Endodermal cell (in vitro differentiated cells): ENCODE measurements at places on chromosomes 4 and X. TPM values are rescaled to one million over a fixed set of nuclear protein-coding genes. Genes with fewer than 3 reads are reported as not detected.

GRCh38 chr4:8589823-8590545 lies 2.6 kb upstream of the CPZ start:
- no peaks in the 10 kb centered on the region for H3K4me1 ChIP-seq
- no peak for DNase-seq
- peaks cover 6% of the 10 kb centered on the region for H3K36me3 ChIP-seq
- H3K27me3 ChIP-seq: peaks cover 6% of the 10 kb centered on the region

The HSPA4L gene
- total RNA-seq: 1.7 and 2.0 TPM in 2 replicates

The UGT2B17 gene
- not detected in 3 replicates for total RNA-seq

The FHIP1A gene
- total RNA-seq: 18.9 and 19.5 TPM in 2 replicates

DNA sequence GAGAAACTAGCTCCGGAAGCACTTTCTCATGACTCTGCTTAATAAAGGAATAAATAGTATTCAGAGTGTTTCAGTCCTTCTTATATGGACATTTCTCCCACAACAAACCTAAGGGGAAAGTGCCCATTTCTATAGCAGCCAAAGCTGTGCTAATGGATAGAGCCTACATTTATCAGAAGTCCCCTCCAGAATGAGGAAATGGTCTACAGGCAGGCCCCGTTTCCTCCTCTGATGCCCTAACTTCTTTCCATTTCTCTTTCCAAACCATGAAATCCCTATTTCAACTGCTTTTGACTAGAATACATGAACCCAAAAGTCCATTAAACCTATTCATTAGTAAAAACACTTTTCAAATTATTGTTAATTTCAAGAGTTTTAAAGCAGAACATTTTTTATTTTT lies 4.5 kb downstream of the ACSL1 start:
- H3K27me3 ChIP-seq: peaks cover 33% of the 10 kb centered on the region
- peaks cover 16% of the 10 kb centered on the region for H3K4me1 ChIP-seq
- H3K36me3 ChIP-seq: peaks cover 4% of the 10 kb centered on the region
- H3K4me3 ChIP-seq: peak overlapping the region; percentile 13

DNA sequence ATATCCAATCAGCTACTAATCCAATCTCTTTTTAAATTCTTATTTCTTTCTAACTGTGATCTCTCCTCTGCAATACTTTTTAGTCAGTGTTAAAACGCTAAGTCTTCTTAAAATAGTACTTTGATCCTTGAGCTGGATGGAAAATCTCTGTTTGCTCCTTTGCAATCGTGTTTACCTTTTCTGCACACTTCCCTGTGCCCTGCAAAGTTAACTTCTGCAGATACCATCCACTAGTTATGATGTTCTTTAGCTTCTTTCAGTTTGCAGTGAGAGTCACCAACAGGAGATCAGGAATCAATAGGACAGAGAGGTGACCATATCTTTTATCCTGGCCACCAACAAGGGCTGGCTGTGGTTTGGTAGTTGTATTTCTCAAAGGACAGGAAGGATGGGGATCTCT lies 391.5 kb downstream of the GASK1B start:
- no peak overlapping the region for H3K27ac ChIP-seq
- no peaks in the 10 kb centered on the region for H3K27me3 ChIP-seq
- no peak overlapping the region for H3K4me3 ChIP-seq

GRCh38 chrX:109393859-109394258 lies 88.0 kb downstream of the GUCY2F start:
- H3K36me3 ChIP-seq: no peaks in the 10 kb centered on the region
- no peak overlapping the region for H3K4me3 ChIP-seq
- H3K27ac ChIP-seq: no peak overlapping the region
- H3K27me3 ChIP-seq: no peaks in the 10 kb centered on the region

The DNASE1L1 gene
- total RNA-seq: 16.4 to 17.0 TPM (median 16.6 TPM) in 3 replicates

The HAND2 gene
- not detected in 2 replicates for total RNA-seq

DNA sequence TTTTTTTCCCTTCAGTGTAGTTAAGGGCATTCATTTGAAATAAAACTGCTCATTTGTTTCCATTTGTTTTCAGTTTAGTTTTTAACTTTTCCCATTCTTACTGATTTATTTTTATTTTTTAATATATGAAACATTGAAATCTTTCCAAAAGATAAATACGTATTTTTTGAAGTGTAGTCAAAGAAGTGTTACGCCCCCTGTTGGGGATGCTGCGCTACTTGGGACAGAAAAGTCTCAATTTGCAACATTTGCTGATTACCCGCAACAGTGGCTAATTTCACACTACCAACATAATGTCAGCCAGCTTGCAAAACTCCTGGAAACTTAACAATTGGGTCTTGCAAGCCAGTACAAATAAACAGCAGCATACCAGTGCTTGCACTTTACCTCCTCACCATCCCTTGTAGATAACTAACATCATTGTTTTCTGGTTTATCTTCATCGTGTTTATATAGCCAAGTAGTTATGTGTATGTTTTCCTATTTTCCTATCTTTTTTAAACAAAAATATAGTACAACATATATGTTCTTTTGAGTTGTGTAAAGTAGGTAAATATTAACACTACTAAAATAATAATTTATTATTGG lies 158.6 kb downstream of the STPG2 start:
- H3K4me1 ChIP-seq: no peaks in the 10 kb centered on the region
- no peak overlapping the region for H3K4me3 ChIP-seq
- H3K27me3 ChIP-seq: no peaks in the 10 kb centered on the region
- DNase-seq: peak; percentile 70
- no peaks in the 10 kb centered on the region for H3K36me3 ChIP-seq

The XG gene
- 0.34 to 1.1 TPM (median 0.35 TPM) in 3 replicates for total RNA-seq

The ANOS1 gene
- 7.1 to 14.3 TPM (median 7.6 TPM) in 3 replicates for total RNA-seq

The SEC24B gene
- total RNA-seq: 40.9 and 42.5 TPM in 2 replicates

- no peaks in the 10 kb centered on the region for H3K27me3 ChIP-seq
- H3K4me3 ChIP-seq: no peak overlapping the region
- no peaks in the 10 kb centered on the region for H3K4me1 ChIP-seq
- H3K27ac ChIP-seq: no peak overlapping the region
- H3K36me3 ChIP-seq: no peaks in the 10 kb centered on the region
- no peak for DNase-seq
Measured at GRCh38 chrX:51737091-51737490, 6.2 kb upstream of the GSPT2 start.

The NUDT10 gene
- 23.7 and 24.2 TPM in 2 replicates for total RNA-seq

DNA sequence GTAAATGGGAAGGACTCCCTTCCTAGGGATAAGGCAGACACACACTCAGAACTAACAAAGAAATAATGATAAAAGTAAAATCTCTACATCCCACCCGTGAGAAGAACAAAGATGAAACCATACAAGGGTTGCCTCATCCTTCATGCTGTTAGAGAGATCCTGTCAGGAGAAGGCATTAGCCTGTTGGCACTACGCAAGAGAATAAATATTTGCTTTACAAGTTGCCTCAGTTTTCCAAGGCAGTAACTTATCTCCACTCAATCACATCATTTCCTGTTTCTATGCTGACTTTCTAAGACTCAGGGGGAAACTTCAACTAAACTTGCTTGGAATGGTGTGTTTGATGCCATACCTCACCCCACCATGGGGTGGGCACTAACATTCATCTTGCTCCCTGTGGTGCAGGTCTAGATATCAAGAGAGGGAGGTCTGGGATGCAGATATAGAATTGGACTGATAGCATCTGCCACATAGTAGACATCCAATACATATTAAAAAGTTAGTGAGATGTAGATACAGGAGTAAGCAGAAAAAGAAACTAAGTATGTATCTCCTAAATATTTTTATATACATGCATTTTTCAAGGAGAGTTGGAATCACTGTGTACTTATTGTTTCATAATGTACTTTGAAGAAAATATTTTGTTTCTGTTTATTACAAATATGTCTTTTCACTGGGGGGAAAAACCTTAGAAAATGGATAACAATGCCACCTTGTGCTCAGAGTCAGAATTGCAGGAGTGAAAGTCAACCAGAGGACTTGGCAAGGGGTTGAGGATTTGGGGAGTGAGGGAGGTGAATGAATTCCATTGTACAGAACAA lies 57.2 kb upstream of the BEX4 start:
- H3K27ac ChIP-seq: no peak overlapping the region
- H3K4me1 ChIP-seq: no peaks in the 10 kb centered on the region
- DNase-seq: peak; percentile 62
- no peaks in the 10 kb centered on the region for H3K27me3 ChIP-seq

DNA sequence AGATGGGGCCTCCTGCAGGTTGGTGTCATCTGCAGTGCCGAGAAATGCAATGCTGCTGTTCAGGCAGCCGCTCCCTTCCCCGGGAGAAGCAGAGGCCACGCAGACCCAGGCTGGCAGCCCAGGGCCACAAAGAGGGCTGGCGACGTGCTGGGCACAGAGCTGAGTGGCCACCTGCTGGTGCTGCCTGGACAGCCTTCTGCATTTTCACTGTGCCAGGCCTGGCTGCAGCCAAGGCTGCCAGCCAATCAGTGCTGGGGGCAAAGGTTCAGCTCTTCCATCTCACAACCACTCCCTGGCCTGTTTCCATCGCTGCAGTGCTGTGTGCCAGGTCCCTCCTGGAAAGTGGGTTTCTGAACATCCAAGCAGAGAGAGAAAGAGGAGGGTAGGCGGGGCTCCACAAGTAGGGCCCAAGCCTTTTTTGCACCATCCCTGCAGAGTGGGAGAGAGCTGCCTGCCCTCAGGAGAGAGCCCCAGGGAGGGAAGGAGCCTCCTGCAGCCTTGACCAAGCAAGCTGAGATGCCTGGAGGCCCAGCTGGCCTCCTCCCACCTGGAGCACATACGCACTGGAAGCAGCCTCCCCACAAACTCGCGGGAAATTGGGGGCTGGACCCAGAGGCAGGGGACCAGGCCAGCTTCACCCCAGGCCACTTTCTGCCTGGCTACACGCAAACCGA lies 20.1 kb downstream of the ADRA2C start:
- DNase-seq: no peak
- H3K4me1 ChIP-seq: no peaks in the 10 kb centered on the region
- H3K36me3 ChIP-seq: no peaks in the 10 kb centered on the region
- H3K27ac ChIP-seq: no peak overlapping the region
- no peak overlapping the region for H3K4me3 ChIP-seq
- no peaks in the 10 kb centered on the region for H3K27me3 ChIP-seq

The HAUS3 gene
- 11.7 to 22.6 TPM (median 20.6 TPM) in 3 replicates for total RNA-seq

DNA sequence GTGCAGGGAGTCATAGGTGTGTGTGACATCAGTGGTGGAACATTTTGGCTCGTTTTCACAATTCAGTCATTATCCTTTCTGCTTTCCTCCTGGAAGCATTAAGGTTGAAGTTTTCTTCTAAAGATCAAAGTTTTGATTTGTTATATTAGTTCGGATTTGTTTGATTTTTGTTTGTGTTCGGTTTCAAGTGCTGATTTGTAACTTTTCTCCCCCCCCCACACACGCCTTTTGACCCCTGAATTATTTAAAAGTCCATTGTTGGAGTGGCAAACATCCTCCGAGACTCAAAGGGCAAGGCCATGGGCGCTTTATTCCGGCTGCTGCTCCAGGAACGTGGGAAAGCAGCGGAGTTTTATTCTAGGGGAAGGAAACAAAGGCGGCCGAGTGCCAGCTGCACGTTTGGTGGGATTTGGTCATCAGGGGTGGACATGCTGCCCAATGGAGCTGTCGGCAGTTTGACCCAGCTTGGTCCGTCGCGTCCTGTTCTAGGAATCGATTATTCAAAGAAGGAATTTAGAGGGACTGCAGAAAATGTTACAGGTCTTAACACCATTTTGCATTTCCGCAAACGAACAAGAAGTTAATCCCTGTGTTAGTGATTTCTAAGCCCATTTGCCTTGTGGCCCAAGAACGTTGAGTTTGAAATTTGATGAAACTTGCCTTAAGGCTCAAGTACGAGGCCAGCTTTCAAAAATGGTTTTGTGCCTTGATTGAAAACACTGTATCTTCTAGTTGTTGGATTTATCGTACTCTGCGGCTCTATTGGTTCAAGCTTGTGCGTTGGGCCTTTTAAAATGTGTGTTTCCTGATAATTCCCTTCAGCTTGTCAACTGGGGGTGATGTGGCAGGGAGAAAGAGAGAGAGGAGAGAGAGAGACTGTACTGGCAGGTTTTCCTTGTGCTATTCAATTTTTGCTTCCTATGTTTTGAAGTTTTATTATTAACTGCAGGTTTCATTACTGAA lies 565 bp upstream of the ZNF41 start:
- H3K36me3 ChIP-seq: no peaks in the 10 kb centered on the region
- H3K27me3 ChIP-seq: no peaks in the 10 kb centered on the region
- peak overlapping the region; percentile 90 for H3K4me3 ChIP-seq
- H3K27ac ChIP-seq: peak overlapping the region; percentile 75
- DNase-seq: peak; percentile 53

DNA sequence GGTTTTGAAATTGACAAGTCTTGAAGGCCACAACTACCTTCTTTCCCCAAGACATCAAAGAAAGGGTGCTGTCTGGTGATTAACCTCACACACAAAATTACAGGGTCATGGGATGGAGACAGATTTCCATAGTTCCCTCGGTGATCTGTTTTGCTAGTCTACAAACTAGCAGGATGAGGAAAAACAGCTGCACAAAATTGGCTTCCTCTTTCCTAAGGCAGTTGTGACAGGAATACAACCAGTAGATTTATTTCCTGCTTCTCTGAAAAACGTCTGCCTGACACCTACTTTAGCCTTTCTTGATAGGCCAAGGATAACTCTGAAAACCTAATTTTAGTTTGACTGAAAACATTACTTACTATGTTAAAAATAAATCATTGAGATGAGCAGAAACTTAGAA lies 39.6 kb downstream of the DKK2 start:
- no peak overlapping the region for H3K27ac ChIP-seq
- no peak for DNase-seq
- no peaks in the 10 kb centered on the region for H3K4me1 ChIP-seq
- H3K27me3 ChIP-seq: no peaks in the 10 kb centered on the region
- H3K36me3 ChIP-seq: no peaks in the 10 kb centered on the region

GRCh38 chr4:67546971-67547370 lies 1.7 kb upstream of the CENPC start:
- H3K27ac ChIP-seq: no peak overlapping the region
- H3K4me3 ChIP-seq: no peak overlapping the region
- no peaks in the 10 kb centered on the region for H3K27me3 ChIP-seq

- H3K4me1 ChIP-seq: no peaks in the 10 kb centered on the region
- no peak for DNase-seq
- no peak overlapping the region for H3K27ac ChIP-seq
- H3K4me3 ChIP-seq: no peak overlapping the region
- no peaks in the 10 kb centered on the region for H3K27me3 ChIP-seq
Measured at GRCh38 chrX:68077378-68077777, 355.9 kb downstream of the OPHN1 start.

The MAGEA11 gene
- total RNA-seq: not detected in 3 replicates

The TMEM175 gene
- total RNA-seq: 14.7 and 15.9 TPM in 2 replicates

The AREG gene
- not detected in 3 replicates for total RNA-seq

The ZNF185 gene
- 20.7 to 37.5 TPM (median 22.4 TPM) in 3 replicates for total RNA-seq

DNA sequence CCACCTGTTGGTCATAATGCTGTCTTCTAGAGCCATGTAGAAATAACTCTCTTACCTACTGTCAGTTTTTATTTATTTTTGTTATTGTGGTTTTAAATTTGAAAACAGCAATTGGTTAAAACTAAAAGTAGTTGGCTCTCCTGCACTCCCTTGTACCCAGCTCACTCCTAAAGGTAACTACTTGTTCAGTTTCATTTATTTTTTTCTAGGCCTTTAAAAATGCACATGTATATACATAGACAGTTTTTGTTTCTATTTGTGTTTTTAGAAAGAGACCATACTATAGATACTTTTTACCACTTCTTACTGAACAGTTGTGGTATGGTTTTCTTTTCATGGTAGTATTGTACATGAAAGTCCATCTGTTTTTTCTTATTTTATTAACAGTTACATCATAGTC lies 16.8 kb downstream of the SMAD1 start:
- H3K4me3 ChIP-seq: no peak overlapping the region
- H3K36me3 ChIP-seq: no peaks in the 10 kb centered on the region
- H3K4me1 ChIP-seq: no peaks in the 10 kb centered on the region
- no peak overlapping the region for H3K27ac ChIP-seq
- H3K27me3 ChIP-seq: no peaks in the 10 kb centered on the region
- DNase-seq: no peak

The NOX1 gene
- total RNA-seq: not detected in 2 replicates

GRCh38 chr4:183860119-183860518 lies 45.0 kb upstream of the STOX2 start:
- H3K36me3 ChIP-seq: no peaks in the 10 kb centered on the region
- H3K4me3 ChIP-seq: no peak overlapping the region
- H3K4me1 ChIP-seq: peaks cover 11% of the 10 kb centered on the region
- no peak for DNase-seq
- no peaks in the 10 kb centered on the region for H3K27me3 ChIP-seq
